Activated naive CD4-positive, alpha-beta T cell treated with anti-CD3 and anti-CD28 coated beads for 36 hours (primary cell): ENCODE measurements at places on chromosomes 2 and 18. TPM values are rescaled to one million over a fixed set of nuclear protein-coding genes. Genes with fewer than 3 reads are reported as not detected.

The CLEC4F gene
- not detected for total RNA-seq

The HSPD1 gene
- 1,210 TPM for total RNA-seq

The ACP1 gene
- total RNA-seq, result 144 TPM

DNA sequence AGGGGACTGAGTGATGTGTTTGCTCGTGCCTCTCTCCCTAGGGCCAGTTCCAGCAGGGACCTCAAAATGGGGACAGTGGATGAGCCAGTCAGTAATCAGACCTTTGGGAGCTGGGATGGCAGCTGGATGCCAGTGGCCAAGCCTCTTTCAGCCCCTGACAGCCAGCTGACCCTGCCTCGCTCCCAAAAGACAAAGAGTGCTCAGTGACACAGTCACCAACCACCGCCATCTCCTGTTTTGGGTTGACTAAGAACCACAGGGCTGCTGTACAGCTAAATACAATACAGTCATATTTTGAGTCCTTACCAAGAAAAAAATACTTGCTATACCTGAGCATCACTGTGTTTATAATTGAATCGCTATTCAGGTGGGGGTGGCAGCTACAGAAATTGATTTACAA, 75.7 kb downstream of the POU3F3 start:
- H3K4me1 ChIP-seq, result no peaks in the 10 kb centered on the region
- H3K27ac ChIP-seq, result no peak overlapping the region
- peaks cover 10% of the 10 kb centered on the region for H3K27me3 ChIP-seq
- H3K36me3 ChIP-seq, result no peaks in the 10 kb centered on the region
- no peak overlapping the region for H3K4me3 ChIP-seq
- DNase-seq, result no peak

GRCh38 chr2:226979004-226979403, 143.2 kb downstream of the RHBDD1 start:
- peaks cover 7% of the 10 kb centered on the region for H3K4me1 ChIP-seq
- no peak overlapping the region for H3K27ac ChIP-seq
- H3K27me3 ChIP-seq, result no peaks in the 10 kb centered on the region
- H3K4me3 ChIP-seq, result no peak overlapping the region
- no peak for DNase-seq

DNA sequence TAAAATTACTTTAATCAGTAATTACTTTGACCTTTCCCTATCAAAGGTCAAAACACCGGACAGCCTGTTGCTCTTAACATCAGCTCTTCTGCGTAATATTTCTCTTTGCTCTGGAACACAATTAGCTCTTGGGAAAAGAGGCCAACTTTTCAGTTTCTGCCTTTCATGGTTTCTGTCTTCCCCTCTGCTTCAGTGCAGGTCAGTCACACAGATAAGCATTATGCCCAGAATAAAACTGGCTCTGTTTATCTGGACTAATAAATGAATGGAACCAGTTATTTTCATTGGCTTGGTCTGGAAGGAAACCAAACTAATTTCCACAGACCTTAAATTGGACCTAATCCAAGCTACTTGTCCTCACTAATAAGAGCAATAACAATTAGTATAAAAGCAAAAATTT, 26.2 kb upstream of the GALNT3 start:
- H3K4me3 ChIP-seq, result no peak overlapping the region
- no peak for DNase-seq
- H3K27me3 ChIP-seq, result peaks cover 5% of the 10 kb centered on the region
- no peaks in the 10 kb centered on the region for H3K36me3 ChIP-seq
- no peak overlapping the region for H3K27ac ChIP-seq
